ENCODE measurements at places on chromosomes 2 and 18. TPM values are rescaled to one million over a fixed set of nuclear protein-coding genes. Genes with fewer than 3 reads are reported as not detected.

GAL3ST2 gene
- 0.42 TPM for total RNA-seq

KYNU gene
- not detected for total RNA-seq

FAM124B gene
- 1.3 TPM for total RNA-seq

CTAGE1 gene
- total RNA-seq, result not detected

MOGAT1 gene
- not detected for total RNA-seq

PJVK gene
- 2.0 TPM for total RNA-seq

POMC gene
- 0.29 TPM for total RNA-seq

- H3K27me3 ChIP-seq, result no peaks in the 10 kb centered on the region
- H3K36me3 ChIP-seq, result peaks cover 12% of the 10 kb centered on the region
- no peak for DNase-seq
These were observed 138.8 kb downstream of the TRIB2 start for GRCh38 chr2:12855508-12855907.

GRCh38 chr2:172293952-172294351, 133.4 kb upstream of the ITGA6 start:
- H3K36me3 ChIP-seq, result no peaks in the 10 kb centered on the region
- H3K4me1 ChIP-seq, result peaks cover 12% of the 10 kb centered on the region
- H3K27me3 ChIP-seq, result peaks cover 5% of the 10 kb centered on the region
- no peak overlapping the region for H3K27ac ChIP-seq
- no peak overlapping the region for H3K4me3 ChIP-seq
- DNase-seq, result no peak

- no peaks in the 10 kb centered on the region for H3K27me3 ChIP-seq
- H3K36me3 ChIP-seq, result no peaks in the 10 kb centered on the region
- DNase-seq, result no peak
- peaks cover under 1% of the 10 kb centered on the region for H3K4me1 ChIP-seq
- no peak overlapping the region for H3K27ac ChIP-seq
These were observed 474.7 kb upstream of the HS6ST1 start for GRCh38 chr2:128793404-128793803.

GRCh38 chr2:241309684-241310117, 5.8 kb downstream of the HDLBP start:
- no peak for DNase-seq
- no peak overlapping the region for H3K4me3 ChIP-seq
- H3K27ac ChIP-seq, result no peak overlapping the region
- peaks cover 3% of the 10 kb centered on the region for H3K27me3 ChIP-seq

DNA sequence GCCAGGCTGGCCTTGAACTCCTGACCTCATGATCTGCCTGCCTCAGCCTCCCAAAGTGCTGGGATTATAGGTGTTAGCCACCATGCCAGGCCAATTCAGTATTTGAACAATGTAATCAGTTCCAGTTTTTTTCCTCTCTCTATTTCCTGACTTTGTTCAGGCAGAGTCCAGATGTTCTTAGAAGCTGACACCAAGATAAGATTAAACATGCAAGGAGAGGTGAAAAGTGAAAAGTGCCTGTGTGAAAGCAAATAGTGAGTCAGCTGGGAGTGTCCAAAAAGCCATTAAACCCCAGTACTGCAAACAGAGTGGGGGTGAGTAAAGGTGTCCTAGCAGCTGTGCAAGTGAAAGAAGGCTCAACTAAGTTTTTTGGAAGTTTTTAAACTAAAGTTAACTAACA, 231.5 kb downstream of the PTH2R start:
- no peak overlapping the region for H3K27ac ChIP-seq
- DNase-seq, result no peak
- H3K27me3 ChIP-seq, result peaks cover 2% of the 10 kb centered on the region
- H3K36me3 ChIP-seq, result no peaks in the 10 kb centered on the region

- DNase-seq, result no peak
- no peak overlapping the region for H3K4me3 ChIP-seq
- no peaks in the 10 kb centered on the region for H3K27me3 ChIP-seq
These were observed 288.0 kb upstream of the HDAC4 start for GRCh38 chr2:239688840-239689239.

GRCh38 chr18:70181725-70182124, 23.8 kb downstream of the RTTN start:
- no peak overlapping the region for H3K27ac ChIP-seq
- H3K4me1 ChIP-seq, result no peaks in the 10 kb centered on the region
- no peaks in the 10 kb centered on the region for H3K36me3 ChIP-seq
- DNase-seq, result no peak

- H3K27ac ChIP-seq, result peak within 1 kb of the TSS; percentile 67
- no peaks in the 10 kb centered on the region for H3K36me3 ChIP-seq
- DNase-seq, result peak; percentile 88
These were observed at the start of gene FZD7 for GRCh38 chr2:202033317-202034248. TSS of gene FZD7 (plus strand) at chr2:202033855. CDS start at chr2:202034648, 793 bp downstream.

GRCh38 chr2:9556121-9556743, 602 bp upstream of the ADAM17 start:
- peaks cover 11% of the 10 kb centered on the region for H3K4me1 ChIP-seq
- H3K36me3 ChIP-seq, result no peaks in the 10 kb centered on the region
- H3K4me3 ChIP-seq, result peak overlapping the region; percentile 95
- DNase-seq, result no peak
- H3K27me3 ChIP-seq, result no peaks in the 10 kb centered on the region

GRCh38 chr2:78839259-78839658, 186.2 kb upstream of the REG3G start:
- no peaks in the 10 kb centered on the region for H3K36me3 ChIP-seq
- no peak for DNase-seq
- no peaks in the 10 kb centered on the region for H3K27me3 ChIP-seq

GRCh38 chr2:174176898-174177297, 71.4 kb downstream of the OLA1 start:
- peaks cover 24% of the 10 kb centered on the region for H3K36me3 ChIP-seq
- H3K4me1 ChIP-seq, result no peaks in the 10 kb centered on the region
- H3K27ac ChIP-seq, result no peak overlapping the region
- H3K4me3 ChIP-seq, result no peak overlapping the region

DNA sequence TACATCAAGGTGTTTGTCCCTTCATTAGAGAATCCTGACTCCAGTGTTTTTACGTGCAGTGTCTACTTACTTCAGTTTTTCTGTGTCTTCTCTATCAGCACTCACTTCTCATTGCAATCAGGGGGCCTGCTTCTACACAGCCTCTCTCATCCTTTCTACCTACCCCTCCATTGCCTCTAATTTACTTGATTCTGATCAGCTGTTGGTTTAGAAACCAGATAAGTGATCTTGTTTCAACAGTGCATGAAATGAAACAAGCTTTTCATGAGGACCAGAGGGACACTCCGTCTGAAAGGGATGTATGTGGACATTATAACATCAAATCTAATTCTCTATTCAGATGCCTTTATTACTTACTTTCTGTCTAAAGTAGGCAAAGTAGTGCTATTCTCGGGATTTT, 136.9 kb downstream of the PRKCE start:
- H3K4me1 ChIP-seq, result peaks cover 30% of the 10 kb centered on the region
- H3K27ac ChIP-seq, result no peak overlapping the region
- H3K4me3 ChIP-seq, result no peak overlapping the region
- peaks cover 4% of the 10 kb centered on the region for H3K27me3 ChIP-seq
- no peaks in the 10 kb centered on the region for H3K36me3 ChIP-seq

- no peak overlapping the region for H3K4me3 ChIP-seq
- H3K27me3 ChIP-seq, result peaks cover 14% of the 10 kb centered on the region
- H3K27ac ChIP-seq, result peak overlapping the region; percentile 48
- no peaks in the 10 kb centered on the region for H3K4me1 ChIP-seq
These were observed 75.2 kb upstream of the SMAD7 start for GRCh38 chr18:49025767-49026500.

DNA sequence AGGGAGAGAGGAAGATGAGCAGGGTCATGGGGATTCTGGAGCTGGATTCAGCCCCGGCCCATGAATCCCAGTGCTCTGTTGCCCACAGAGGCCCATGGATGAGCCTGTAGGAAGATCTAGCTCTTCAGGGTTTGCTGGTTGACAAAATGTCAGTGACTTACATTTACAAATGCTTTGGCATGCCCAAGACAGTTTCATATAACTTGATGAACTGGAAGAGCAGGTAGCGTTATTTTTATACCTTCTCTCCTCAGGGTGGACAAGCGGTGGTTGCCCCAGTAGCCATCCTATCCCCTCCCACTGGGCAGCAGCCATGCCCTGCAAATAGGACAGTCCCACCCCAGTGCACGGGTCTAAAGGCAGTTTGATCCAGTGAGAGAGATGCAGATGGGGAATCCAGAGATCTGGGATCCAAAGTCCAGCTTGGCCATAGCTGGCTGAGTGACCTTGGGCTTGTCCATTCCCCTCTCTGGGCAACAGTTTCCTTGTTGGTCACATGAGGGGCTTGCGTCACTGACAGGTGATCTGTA, 21.5 kb upstream of the KCNK3 start:
- H3K4me1 ChIP-seq, result peaks cover 12% of the 10 kb centered on the region
- H3K4me3 ChIP-seq, result no peak overlapping the region
- peaks cover 10% of the 10 kb centered on the region for H3K36me3 ChIP-seq

- peak overlapping the region; percentile 95 for H3K4me3 ChIP-seq
- peaks cover 48% of the 10 kb centered on the region for H3K4me1 ChIP-seq
- DNase-seq, result no peak
- no peaks in the 10 kb centered on the region for H3K36me3 ChIP-seq
- H3K27ac ChIP-seq, result peak overlapping the region; percentile 82
These were observed 3.4 kb downstream of the MBP start for GRCh38 chr18:77129150-77129551.

DNA sequence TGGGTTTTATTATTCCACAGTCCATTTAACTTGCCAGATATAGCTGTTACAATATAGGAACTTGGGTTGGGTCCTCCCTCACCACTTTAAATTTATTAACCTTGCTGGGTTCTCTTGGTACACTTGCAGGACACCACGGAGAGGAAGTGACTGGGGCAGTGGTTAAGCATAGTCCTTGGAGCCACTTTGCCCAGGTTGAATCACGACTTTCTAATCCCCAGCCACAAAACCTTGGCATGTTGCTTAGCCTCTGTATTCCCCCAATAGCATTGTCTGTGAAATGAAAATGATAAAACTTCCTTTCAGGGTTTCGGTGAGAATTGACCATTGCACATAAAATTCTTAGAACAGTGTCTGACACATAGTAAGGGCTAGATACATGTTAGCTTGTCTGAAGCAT, 221.2 kb downstream of the IRS1 start:
- H3K36me3 ChIP-seq, result no peaks in the 10 kb centered on the region
- no peak overlapping the region for H3K27ac ChIP-seq
- DNase-seq, result no peak
- no peaks in the 10 kb centered on the region for H3K4me1 ChIP-seq
- peaks cover 2% of the 10 kb centered on the region for H3K27me3 ChIP-seq
- H3K4me3 ChIP-seq, result no peak overlapping the region

DNA sequence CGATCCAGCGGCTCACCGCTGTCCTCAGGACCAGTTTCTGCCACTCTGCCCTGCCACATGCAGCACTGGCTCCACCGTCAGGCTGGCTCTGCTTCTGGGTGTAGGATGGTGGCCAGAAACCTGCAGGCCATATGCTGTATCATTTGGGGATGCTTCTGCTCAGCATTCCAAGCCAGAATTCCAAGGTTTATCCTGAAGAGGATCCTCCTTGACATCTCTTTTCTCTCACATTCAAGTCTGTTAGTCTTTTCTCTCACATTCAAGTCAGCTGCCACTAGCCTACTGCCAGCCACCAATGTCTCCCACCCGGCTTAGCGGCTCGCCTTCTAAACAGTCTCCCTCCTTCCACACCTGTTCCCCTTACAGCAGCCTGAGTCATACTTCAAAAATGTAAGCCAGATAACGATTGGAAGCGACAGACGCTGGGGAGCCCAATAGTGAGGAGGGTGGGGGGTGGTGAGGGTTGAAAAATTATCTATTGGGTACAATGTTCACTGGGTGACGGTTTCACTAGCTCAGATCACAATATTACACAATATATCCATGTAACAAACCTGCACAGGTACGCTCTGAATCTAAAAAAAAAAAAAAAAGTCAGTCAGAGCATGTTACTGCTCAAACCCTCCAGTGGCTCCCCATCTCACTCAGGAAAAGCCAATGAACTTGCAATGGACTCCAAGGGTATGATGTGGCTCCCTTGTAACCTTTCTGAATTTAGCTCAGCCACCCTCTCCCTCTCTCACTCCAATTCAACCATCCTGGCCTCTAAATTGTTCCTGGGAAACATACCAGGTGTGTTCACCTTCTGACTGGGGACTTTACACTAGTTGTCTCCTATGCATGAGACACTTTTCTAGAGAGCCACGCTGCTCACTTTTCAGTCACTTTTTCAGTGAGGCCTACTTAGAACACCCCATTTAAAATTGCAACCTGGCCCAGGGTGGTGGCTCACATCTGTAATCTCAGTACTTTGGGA, 38.8 kb upstream of the SP3 start:
- no peak for DNase-seq
- no peaks in the 10 kb centered on the region for H3K4me1 ChIP-seq
- no peaks in the 10 kb centered on the region for H3K36me3 ChIP-seq

GRCh38 chr18:4658804-4659203, 203.7 kb upstream of the DLGAP1 start:
- no peak overlapping the region for H3K4me3 ChIP-seq
- no peak for DNase-seq
- H3K27ac ChIP-seq, result no peak overlapping the region
- no peaks in the 10 kb centered on the region for H3K4me1 ChIP-seq
- H3K27me3 ChIP-seq, result no peaks in the 10 kb centered on the region

GRCh38 chr2:206275312-206276055, 1.0 kb downstream of the ZDBF2 start:
- H3K27me3 ChIP-seq, result peaks cover 6% of the 10 kb centered on the region
- DNase-seq, result peak; percentile 26
- H3K4me1 ChIP-seq, result peaks cover 6% of the 10 kb centered on the region
- peak overlapping the region; percentile 97 for H3K4me3 ChIP-seq

DNA sequence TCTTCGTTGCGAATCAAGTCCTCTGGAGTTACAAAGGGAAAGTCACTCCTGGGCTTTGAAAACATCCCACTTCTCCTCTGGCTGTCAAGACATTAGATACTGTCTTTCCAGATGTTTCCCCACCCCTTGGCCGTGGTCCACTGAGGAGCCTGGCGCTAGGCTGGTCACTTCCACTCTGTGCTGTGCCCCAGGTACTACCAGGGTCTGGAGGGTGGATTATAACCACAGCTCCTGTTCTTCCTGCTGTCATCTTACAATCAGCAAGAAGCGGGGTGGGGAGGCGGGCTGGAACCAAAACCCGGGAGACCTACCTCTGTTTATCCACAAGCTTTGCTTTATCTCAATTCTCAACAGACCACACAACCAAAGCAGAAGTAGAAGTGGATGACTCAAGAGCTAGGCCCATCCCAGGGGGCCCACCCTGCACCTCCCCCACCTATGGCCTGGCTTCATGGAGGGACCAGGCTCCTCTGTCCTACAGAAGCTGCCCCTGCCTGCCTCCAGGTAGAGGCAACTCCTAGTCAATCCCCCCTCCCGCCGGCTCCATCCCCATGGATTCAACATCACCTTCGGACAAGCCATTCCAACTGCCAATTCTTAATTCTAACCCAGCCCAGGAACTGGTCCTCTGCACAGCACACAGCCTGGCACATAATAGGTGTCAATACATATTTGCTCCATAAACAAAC, 17.8 kb downstream of the SMAD7 start:
- H3K4me1 ChIP-seq, result peaks cover 53% of the 10 kb centered on the region
- H3K36me3 ChIP-seq, result no peaks in the 10 kb centered on the region
- peaks cover 13% of the 10 kb centered on the region for H3K27me3 ChIP-seq
- DNase-seq, result no peak

- DNase-seq, result no peak
- no peak overlapping the region for H3K27ac ChIP-seq
- no peaks in the 10 kb centered on the region for H3K4me1 ChIP-seq
- no peaks in the 10 kb centered on the region for H3K27me3 ChIP-seq
These were observed 20.9 kb upstream of the SCN1A start for GRCh38 chr2:166148500-166149400.
